ENCODE measurements at places on chromosomes 2 and 18.

DNA sequence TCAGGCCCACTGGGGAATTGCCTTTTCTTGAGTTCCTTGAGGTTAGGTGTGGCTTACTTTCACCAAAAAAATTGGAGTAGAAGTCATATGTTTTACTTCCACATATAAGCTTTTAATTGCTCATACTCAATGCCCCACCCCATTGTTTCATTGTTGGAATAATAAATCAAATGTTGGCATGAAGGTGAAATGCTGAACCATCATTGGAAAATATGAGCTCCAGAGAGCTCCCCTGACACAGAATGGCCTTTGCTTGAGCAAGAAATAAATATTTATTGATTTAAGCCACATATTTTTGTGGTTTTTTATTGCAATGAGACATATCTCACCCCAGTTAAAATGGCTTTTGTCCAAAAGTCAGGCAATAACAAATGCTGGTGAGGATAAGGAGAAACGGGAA lies 167.3 kb upstream of the SRD5A2 start:
- DNase-seq, result no peak

GRCh38 chr2:207483066-207483465 lies 46.7 kb upstream of the CREB1 start:
- DNase-seq, result no peak

DNA sequence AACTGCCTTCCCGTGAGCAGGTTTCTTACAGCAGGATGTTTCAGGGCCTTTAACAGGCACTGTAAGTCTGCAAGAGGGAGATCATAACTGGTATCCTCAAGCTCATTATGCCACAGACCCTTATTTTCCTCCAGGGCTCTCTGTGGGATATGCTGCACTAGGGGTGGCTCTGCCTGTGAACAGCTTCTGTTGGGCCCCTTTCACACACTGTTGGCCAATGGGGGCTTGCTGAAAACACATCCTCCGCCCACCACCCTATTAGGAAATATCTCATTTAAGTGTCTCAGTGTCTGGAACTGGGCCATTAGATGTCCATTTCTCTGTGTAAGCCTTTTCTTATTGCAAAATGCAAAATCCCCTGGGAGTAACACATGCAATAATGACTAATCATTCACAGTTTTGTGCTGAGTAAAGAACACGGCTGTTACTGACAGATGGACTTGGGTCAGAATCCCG lies 414.3 kb upstream of the HS6ST1 start:
- DNase-seq, result no peak

- DNase-seq, result no peak
Measured at GRCh38 chr2:221399183-221399582, 172.9 kb downstream of the EPHA4 start.

DNA sequence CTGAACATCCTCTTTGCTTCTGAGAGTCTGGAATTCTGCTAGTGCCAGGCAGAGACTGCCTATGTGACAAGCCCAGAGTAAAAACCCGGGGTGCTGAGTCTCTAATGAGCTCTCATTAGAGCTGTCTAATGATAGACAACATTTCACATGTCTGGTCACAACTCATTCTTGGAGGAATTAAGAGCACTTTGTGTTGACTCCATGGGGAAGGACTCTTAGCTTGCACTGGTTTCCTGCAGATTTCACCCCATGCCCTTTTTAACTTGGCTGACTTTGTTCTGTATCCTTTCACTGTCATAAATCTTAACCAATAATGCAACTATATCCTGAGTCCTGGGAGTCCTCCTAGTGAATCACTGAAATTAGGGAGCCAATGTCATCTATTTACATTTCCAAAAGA lies 33.5 kb downstream of the FBXO15 start:
- DNase-seq, result no peak

All from GM13976 (cell line).